ENCODE measurements at places on chromosomes 1 and 21.

DNA sequence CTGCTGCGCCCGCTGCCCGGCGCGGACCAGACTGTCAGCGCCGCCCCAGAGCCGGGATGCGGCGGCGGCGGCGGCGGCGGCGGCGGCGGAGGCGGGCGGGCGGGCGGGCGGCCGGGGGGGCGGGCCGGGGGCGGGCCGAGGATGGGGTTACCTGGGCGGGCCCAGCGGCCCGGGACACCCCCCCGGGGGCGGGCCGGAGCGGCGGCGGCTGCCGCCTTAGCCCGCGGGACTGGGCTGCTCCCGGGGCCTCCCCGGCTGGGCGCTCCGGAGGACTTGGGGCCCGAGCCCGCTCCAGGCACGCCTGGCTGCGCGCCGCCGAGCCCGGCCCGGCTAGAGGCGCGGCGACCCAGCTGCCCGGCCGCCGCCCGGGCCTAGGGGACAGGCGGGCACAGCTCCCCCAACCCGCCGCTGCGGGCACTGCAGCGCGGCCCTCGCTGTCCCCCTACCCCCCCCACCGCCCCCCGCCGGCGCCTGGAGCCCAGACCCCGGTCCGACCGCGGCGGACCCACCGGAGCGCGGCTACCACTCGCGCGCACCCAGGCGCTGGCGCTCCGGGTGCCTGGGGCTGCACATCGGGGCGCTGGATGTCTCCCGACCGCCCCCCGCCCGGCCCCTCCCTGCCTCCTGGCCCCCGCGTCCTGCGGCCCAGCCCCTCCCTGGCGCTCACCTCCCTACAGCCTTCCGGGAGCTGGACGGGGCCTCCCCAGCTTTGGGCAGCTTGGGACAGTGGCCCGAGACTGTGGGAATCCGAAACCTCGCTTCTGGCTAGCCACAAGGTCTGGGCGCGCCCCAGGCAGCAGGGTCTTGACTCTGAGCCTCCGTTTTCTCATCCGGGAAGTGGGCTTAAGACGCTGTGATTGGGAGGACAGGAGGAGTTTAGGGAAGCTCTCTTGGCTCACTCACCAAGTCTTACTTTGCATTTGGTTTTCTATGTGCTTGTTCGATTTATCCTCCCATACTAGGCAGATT, at the start of gene WNT4:
WNT4 (minus strand) TSS at position 33 of the 969 bp plus-strand sequence. CDS start 175 bp downstream, outside the sequence.
- no peak for DNase-seq

- peak; percentile 93 for DNase-seq
Measured at GRCh38 chr21:28393279-28393678, 599.4 kb downstream of the LTN1 start.

GRCh38 chr1:23444596-23445390, 20.2 kb upstream of the TCEA3 start:
- no peak for DNase-seq

GRCh38 chr1:92464588-92465255, 22.0 kb downstream of the GFI1 start:
- DNase-seq = no peak

- no peak for DNase-seq
Measured at GRCh38 chr1:228734881-228735801, at the start of gene RHOU. Gene RHOU (plus strand): TSS chr1:228735479. CDS start chr1:228735743, 264 bp downstream.

GRCh38 chr1:51058858-51059257, 43.2 kb upstream of the C1orf185 start:
- no peak for DNase-seq

GRCh38 chr1:7533006-7533405, 238.1 kb upstream of the VAMP3 start:
- DNase-seq = no peak

DNA sequence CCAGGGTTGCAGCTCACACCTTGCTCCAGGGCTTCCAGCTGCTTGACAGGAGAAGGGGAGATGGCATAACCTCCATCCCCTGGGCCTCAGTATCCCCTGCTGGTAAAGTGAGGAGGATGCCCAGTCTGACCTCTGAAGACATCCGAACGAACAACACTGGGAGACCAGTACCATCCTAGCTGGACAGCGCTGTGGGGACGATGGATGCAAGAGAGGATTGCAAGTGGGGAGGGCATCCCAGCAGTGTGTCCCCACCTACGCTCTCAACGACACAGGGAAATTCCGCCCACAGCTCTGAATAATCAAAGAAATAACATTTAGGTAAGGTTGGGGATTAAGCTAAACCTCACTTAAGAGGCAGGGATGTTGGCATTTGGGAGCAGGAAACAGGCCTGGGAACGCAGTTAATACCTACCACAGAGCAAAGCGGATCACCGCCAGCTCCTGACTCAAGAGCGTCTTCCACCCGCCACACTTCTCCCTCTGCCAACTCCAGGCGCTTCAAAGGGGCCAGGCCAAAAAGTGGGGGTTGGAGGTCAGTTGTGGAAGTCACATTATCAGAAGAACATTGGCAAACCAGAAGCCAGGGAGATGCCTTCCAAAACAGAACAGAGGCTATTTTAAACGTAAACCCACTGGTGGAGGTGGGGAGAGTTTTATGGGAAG, 47.6 kb downstream of the SSBP3 start:
- no peak for DNase-seq

DNA sequence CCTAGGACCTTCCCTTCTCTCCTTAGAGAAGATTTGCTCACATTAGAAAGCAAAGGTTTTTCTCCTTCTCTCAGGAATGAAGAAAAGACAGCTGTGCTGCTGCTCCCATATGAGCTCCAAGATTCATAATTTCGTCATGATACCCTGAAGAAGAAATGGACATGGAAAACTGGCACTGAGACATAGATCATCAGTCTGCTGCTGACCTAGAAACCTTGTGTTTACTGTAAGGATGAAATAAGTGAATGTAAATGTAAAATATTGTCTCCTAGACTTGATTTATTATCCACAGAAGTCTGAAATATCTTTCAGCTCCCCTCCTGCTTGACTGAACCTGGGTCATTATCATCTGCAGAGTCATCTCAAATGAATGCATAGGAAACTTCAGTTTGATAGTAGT, 77.9 kb downstream of the ZC3H11B start:
- DNase-seq = no peak

DNA sequence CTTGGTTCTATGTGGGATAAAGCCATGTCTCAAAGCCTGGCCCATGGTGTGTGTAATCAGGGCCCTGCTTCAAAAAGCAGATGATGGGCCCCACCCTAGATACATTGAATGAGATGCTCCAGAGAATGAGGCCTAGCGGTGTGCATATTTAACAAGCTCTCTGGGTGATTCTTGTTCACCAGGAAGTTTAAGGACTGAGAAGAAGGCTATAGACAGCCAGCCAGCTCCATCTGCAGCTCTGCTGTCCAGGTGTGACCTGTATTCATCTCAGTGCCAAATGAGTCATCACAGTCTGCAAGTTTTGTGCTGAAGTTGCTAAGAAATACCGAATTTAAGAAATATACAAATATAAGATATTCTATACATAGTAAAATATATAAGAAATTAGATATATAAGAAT, 182.0 kb upstream of the RUNX1 start:
- DNase-seq = no peak

DNA sequence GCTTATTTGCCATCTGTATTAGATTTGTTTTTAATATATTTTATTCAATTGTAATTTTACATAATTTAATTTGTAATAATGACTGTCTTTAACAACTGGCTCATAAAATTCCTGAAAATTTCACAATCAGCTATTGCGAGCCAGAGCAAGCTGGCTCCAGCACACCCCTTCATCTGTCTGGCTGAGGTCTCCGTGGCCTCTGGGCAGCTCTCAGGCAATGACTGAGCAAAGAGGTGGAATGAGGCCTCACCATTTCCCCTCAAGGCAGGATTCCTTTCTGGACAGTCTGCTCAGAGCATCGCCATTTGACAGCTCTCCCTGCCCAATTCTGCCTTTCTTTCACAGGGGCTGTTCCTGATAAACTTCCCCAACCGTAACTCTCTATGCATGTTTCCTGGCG, 5.8 kb upstream of the KANK4 start:
- no peak for DNase-seq

- DNase-seq = no peak
Measured at GRCh38 chr21:42777757-42778344, 101.5 kb downstream of the WDR4 start.

GRCh38 chr1:228917755-228918154, 182.5 kb downstream of the RHOU start:
- DNase-seq = no peak

DNA sequence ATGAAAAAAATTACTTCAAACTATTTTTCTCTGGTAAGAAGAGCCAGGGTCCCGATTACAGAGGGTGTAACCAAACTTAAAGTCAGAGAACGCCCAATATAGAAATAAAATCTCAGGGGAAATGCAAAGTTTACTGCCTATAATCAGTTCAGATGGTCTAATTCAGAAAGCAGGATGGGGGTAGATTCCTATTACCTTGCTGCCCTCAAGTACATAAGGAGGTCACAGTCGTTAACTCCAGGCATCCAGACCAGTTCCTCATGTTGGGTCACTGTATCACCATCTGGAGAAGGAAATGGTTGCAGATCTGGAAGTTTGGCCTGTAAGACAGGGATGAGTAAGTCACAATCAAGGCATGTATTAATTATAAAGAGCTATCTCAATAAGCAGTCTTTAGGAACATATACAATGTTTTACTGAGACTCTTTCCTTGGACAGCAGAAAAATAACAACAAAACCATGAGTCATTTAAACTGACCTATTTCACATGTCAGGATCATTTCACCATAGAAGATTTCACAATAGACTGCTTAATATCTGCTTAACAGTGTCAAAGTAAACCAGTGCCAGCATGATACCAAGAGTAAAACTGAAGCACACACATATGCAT, 179.4 kb downstream of the SLC45A1 start:
- no peak for DNase-seq

GRCh38 chr21:38027901-38028498, 111.7 kb upstream of the KCNJ6 start:
- DNase-seq = no peak

GRCh38 chr1:51305371-51305823, 25.0 kb downstream of the TTC39A start:
- no peak for DNase-seq

DNA sequence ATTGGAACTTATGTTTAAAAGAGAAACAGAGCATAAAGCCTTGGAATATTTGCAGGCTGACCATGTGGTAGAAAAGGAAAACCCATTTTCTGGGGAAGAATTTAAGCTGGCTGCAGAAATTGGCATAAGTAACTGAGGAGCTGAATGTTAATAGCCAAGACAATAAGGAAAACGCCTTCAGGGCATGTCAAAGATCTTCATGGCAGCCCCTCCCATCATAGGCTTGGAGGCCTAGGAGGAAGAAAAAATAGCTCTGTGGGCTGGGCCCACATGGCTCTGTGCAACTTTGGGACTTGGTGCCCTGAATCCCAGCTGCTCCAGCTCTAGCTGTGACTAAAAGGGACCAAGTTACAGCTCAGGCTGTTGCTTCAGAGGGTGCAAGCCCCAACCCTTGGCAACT, 51.5 kb downstream of the CTH start:
- no peak for DNase-seq

DNA sequence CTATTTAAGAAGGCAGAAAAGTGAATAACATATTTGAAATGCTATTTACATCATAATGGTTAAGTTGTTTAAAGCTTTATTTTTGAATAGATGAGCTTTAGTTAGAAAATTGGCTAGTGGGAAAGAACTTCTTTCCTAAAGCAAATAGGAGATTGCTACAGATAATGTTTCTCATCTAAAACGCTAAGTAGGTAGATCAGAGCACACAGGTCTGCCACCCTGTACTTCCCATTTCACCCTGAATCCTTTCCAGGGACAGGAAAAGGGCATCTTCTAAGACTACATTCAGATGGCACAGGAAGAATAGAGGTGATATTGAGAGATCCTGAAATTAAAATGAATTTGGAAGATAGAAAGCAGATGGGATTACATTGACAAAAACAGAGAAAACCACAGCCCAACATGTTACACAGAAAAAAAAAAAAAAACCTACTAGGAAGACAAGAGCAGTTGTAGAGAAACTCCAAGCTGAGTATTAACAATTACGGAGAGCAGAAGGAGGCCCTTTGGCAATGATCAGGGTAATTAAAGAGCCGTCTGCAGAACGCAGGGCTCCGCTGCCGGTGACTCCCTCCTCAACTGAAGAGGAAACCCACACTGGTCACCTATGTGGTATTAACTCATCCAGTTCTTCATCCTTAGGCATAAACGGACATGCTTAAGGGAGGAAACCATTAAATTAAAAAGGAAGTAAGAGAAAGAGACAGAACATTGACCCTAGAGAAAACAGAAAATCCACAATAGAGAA, 53.6 kb upstream of the MAP10 start:
- no peak for DNase-seq

GRCh38 chr1:13965770-13966398, 265.9 kb downstream of the PRDM2 start:
- peak; percentile 11 for DNase-seq
